Ureter (tissue), 1 donor: ENCODE measurements at places on chromosomes 1 and 21.
A peak's percentile ranks its signal among the peaks of the same experiment; 100 is the strongest.

DNA sequence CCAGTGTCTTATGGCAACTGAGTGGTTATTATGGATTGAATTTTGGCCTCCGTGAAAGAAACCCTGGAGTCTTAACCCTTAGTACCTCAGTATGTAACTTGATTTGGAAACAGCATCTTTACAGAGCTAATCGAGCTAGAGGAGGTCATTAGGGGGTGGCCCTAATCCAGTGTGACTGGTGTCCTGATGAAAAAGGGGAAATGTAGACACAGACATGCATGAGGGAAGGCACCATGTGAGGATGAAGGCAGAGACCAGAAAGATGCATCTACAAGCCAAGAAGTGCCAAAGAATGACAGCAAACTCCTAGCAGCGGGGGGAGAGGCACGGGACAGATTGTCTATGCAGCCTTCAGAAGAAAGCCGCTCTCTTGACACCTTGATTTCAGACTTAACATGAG lies 14.7 kb downstream of the DOP1B start:
- no peak for DNase-seq

GRCh38 chr1:217134857-217135568 lies 411.8 kb upstream of the ESRRG start:
- DNase-seq: no peak

DNA sequence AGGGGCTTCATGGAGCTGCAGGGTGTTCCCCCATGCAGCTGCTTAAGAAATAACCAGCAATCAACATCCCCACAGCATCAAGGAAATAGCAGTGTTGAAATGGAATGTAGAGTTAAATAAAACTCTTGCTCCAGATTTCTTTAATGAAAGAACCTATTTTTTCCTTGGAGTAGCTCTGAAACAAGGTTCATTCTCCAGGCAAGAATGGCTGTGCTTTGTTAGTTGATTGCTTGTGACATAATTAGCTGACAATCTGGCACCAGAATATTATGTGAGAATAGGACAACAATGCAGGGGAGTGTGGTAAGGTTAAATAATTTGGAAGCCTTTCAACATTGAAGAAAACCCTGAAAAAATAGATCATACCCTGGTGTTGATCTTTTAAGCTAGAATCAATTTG lies 254.2 kb upstream of the RRP15 start:
- DNase-seq: no peak

DNA sequence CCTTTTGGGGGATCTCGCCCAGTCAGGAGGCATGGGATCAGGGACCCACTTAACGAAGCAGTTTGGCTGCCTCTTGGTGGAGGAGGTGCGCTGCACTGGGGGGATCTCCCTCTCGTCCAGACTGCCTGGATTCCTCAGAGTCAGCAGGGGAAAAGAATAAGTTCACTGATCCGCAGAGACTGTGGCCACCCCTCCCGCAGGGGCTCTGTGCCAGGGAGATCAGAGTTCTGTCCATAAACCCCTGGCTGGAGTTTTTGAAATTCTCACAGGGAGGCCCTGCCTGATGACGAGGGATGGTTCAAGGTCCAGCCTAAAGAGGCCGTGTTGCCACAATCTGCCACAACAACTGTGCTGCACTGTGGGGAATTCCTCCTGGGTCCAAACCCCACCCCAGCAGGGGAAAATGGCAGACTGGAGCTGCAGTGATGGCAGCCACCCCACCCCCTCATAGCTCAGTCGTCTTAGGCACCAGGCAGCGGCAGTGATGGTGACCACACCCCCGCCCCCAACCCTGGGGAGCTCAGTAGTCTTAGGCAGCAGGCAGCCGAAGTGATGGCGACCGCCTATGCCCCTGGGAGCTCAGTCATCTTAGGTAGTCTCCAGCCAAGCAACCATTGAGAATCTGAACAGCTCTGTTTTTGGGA lies 273.8 kb upstream of the USP25 start:
- no peak for DNase-seq

DNA sequence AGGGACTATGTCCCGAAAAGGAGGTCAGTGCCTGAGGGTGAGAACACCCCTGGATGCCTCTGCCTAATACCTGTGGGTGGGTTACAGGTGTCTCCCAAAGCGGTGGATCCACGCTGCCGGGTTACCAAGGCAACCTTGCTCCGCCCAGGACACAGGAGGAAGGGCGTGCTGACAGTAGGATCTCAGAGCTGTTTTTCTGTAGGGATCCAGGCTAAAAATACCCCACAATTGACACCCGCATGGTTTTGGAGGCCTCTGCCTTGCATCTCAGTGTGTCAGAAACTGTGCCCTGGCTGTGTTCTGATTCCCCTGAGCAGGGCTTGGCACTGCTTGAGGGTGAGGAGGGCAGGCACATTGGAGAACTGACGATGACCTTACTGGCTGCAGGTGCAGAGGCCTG lies 118.0 kb downstream of the IER5 start:
- no peak for DNase-seq

GRCh38 chr1:60753036-60753900 lies 329.1 kb upstream of the NFIA start:
- DNase-seq: no peak

DNA sequence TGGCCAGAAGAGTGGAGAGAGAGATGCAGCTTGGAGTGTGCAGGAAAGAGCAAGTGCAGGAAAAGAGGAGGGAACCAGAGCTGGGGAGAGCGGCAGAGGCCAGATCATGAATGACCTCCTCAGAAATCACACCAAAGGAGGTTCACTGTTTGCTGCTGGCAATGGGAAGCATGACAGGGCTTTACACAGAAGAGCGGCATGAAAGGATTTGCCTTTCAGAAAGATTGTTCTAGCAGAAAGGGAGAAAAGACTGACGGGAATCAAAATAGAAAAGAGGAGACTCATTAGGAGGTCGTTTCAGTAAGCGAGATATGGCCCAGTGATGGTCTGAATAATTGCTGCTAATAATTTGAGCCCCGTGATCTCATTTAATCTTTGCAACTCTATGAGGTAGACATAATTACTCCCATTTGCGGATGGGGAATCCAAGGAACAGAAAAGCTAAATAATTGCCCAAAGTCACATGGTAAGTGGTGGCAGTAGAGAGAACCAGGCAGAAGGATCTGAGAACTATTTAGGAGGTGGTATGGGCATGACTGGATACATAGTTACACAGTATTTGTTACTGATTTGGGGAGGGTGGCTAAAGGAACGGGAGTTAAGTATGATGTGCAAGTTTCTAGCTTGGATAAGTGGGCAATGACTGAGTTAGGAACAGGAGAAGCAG lies 12.5 kb upstream of the HNRNPR start:
- no peak for DNase-seq

DNA sequence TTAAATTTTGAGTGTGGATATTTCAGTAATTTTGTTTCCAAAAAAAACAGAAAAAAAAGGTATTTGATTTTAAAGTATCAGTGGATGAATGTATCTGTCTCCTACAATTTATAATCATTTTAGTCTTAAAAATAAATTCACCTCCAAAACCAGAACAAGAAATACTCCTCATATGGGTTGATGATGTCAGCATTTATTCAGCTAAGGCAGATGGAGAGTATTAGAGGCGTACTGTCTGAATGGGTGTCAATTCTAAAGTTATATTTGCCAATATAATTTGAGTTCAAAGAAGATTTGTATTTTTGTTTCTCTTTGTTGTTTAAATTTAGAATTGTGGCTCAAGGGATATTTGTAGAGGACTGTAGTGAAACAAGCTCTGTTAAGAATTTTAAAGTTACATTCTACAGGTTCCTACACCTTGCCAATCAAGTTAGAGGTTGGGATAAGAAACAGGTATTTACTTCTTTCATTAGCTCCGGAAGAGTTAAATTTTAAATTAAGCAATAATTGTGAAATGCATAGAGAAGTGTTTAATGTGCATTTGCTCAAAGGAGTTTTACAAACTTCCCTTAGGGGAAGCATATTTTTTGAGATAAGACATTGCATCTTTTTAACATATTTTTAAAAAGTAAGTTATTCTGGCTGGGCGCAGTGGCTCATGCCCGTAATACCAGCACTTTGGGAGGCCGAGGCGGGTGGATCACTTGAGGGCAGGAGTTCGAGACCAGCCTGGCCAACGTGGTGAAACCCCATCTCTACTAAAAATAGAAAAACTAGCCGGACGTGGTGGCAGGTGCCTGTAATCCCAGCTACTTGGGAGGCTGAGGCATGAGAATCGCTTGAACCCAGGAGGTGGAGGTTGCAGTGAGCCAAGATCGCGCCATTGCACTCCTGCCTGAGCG lies 1.2 kb downstream of the PLA2G4A start:
- DNase-seq: no peak

DNA sequence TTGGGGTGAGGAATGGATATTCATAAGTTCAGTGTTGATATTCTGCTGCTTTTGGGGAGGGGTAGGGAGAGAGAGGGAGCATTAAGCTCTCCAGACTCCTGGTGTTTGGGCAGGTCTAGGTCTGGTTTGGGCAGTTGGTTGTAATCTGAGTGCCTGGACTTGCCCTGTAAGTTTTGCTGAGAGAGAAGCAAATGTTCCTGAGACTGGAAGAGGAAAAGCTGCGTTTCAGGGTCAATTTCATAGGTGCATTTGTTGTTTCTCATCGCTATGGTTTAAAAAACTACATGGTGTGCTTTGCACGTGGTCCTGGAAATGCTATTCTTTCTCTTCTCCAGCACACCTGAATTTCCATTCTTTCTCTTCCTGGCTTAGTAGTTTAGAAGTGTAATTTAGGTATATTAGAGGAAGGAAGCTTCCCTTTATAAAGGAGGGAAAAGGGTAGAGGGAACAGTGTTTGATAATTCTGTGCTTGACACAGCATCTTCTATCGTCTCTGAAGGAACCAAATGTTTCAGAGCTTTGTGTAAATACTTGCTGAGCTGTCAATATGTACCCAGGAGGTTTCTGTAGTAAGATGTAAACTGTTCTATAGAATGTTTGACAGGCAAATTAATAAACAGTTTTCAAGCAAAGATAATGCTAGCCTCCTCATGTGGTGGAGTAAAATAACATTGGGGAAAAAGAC lies 6.3 kb downstream of the ARID1A start:
- DNase-seq: peak; percentile 48

DNA sequence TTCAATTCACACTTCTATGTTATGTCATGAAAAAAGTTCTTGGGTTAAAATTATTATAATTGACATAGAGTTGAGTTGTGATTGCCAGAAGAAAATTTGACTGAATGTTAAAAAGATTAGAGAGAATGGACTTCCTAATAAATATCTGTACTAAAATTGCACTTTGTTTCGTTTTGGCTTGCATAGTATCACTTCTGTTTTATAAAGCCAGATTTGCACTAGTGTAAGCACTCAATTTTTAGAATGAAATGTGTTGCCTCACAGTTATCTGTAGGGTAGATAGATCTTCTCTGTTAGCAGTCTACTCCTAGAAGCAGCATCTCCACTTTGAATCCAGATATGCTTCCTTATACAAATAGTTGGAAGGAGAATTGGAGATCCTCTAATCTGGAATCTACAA lies 95.2 kb upstream of the MPC2 start:
- DNase-seq: no peak

GRCh38 chr1:226551299-226551698 lies 2.7 kb downstream of the STUM start:
- no peak for DNase-seq

DNA sequence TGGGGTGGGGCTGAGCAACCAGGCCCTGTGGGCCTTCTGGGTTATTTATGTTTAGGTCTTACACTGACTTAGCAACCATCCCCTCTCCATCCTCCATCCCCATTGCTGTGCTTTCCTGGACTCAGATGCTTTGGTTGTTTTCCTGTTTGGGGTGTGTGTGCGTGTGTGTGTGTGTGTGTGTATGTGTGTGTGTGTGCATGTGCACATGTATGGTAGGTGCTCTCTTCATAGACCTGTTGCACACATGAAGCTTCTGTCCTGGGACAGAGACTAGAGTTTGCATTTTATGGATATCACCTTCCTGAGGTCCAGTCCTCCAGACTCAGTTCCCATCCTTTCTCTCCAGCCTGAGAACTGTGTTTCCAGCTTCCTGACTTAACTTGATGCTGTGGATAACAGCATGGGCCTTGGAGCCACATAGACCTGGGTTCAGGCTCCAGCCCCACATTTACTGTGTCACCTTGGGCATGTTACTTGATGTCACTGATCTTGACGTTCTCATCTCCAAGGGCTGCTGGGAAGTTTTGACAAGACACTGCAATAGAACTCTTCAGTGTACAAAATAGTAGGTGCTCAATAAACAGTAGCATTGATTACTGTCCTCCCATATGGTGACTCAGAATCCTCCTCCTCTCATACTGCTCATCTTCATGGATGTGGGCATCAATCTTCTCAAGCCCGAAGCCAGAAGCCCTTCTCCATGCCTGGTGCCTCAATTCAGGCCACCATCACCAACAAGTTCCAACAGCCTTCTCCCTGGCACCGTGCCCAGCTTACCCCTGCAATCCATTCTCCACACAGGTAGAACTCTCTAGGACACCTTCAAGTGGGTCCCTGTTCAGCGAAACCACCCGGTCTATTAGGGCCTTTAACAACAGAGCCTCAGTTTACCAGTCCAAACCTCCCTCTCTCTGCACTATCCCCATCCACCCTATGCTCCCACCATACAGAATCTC lies 181.8 kb upstream of the EDN2 start:
- no peak for DNase-seq

GRCh38 chr1:100542285-100542684 lies 4.3 kb downstream of the GPR88 start:
- DNase-seq: no peak

DNA sequence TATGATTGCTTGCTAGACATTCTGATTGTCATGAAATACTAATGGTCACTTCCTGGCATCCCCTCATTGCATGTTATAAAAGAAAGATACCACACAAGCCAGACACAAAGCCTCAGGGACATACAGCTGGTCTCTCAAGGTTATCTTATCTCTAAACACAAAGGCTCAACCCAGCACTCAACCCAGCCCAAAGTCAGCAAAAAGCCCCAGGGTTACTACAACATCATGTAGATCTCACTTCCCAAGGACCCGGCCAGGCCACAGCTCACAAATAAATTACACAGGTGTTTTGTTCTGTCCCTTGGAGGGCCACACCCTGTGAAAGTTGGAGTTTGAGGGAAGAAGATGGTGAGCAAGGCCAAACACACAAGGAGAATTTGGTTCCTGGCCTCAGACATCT lies 109.7 kb upstream of the BARHL2 start:
- no peak for DNase-seq

DNA sequence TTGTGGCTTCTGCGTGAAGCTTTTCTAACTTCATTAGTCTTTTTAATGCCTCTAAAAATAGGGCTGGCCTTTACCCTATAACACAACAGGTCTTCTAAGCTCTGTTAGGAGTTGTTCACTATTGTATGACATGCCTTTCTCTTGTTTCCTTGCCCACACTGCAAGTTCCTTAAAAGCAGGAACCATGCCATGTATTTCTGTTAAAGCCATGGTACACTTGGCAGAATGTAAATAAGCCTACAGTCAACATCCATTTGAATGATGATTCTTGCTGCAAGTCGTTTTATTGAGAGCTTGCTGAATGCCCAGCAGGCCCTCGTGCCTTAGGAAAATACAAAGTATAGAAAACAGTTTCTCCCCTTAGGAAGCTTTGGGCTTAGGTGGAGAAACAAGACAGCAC lies 214.6 kb downstream of the DUSP10 start:
- no peak for DNase-seq

DNA sequence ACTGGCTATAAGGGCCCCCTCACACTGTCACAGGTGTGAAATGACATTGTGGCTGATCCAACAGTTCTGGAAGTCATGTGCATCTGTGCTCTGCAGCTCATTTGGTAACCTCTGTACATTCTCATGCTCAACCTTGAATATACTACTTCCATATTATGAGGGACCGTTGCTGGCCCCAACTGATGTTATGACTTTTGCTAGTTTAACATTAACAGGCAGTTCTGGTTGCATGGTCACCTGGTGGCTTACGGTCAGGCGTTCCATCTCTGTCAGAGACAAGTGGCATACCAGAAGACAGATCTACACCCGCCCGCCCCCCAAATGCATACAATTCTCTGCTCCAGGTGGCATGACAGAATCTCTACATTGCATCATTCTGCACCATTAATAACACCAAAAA lies 6.0 kb upstream of the DIP2A start:
- DNase-seq: no peak
